Left ventricle myocardium inferior (tissue), 1 donor: ENCODE measurements at places on chromosomes 7 and 10.

DNA sequence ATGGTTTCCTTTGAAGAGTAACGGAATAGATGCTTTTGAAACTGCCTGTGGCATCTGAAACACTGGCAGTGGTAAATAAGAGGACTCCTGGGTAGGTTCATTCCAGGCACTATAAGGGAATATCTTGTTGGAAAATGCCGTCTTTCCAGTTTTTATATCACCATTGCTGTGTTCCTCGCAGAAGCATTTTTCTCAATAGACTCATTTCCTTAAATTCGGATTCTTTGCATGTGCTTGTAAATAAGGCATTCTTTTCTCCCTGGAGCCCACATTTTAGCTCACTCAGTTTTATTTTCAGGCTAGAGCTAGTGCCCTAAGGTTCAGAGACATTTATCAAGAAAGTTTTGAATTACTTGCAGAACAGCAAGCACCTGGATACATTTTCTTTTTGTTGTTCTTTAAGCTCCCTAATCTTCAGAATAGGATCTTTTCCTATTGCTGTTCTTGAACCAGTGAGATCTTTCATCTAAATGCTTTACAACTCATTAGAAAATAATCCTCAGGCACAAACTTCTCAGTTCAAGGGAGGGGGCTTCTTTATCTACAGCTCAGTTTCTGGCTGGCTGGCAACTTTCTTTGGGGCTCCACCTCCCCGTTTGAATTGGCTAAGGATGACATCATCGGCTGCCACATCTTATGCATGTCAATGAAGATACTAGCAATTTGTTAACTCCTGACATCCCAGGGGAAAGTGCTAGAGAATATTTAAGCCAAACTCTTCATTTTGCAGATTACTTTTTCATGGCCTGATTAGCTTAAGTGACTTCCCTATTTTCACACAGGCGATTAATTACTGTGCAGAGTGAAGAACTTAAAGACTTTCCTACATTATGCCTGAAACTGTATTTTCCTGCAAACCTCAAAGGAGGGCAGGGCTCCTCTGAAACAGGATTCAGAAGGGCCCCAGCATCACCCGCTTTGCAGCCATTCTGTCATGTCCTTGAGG lies 133.7 kb upstream of the RSU1 start:
- DNase-seq = no peak

- DNase-seq = no peak
Observed at GRCh38 chr10:72610466-72610865, 15.4 kb downstream of the MICU1 start.

GRCh38 chr7:1044189-1045068 lies at the start of gene GPR146:
GPR146 (plus strand) TSS chr7:1044546; CDS start chr7:1057516, 12,970 bp downstream.
- peak; percentile 97 for DNase-seq

- DNase-seq = no peak
Observed at GRCh38 chr7:105721571-105722104, 140.3 kb upstream of the EFCAB10 start.

DNA sequence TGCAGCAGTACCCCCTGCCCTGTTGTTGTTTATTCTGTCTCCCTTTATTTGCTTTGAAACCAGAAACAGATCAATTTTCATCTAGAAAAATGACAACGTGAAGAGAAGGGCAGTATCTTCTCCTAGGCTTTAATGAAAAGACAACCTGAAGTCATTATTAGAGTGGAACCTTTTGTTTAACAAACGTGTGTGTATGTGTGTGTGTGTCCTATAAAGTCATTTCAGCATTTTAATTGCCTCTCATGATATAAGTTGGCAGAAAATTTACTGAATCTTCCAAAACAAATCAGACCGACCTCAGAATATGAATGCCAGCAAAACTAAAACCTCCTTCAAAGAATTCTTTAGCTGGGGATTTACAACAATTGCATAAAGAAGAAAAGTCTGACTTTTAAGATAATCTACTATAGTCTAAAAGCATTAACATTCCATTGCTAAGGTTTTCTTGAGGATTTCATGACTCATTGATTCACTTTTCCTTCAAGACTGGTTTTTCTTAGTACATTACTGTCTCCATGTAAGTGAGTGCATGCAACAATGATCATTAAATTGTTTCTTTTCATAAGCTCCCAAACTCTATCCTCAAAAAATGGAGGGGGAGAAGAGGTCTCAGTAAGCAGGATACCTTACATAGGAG lies 3.2 kb downstream of the GLI3 start:
- DNase-seq = no peak

- DNase-seq = no peak
Observed at GRCh38 chr7:45682836-45683555, 108.8 kb downstream of the ADCY1 start.

DNA sequence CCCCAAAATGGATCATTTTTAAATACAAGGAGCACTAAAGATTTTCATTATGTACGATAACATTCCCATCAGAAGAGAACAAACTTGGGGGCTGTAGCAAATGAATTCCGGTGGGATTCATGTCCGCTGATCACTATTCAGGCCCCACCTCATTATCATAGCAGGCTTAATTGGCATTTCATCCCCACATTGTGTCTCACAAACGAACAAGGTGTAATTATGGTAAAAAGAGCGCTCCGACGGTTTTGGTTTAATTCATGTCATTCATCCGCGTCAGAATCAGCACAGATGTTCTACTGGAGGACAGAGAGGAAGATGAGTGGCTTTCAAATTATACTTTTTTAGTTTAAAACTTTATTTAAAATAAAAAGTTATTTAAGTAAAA lies 124.7 kb downstream of the MAD1L1 start:
- DNase-seq = no peak

DNA sequence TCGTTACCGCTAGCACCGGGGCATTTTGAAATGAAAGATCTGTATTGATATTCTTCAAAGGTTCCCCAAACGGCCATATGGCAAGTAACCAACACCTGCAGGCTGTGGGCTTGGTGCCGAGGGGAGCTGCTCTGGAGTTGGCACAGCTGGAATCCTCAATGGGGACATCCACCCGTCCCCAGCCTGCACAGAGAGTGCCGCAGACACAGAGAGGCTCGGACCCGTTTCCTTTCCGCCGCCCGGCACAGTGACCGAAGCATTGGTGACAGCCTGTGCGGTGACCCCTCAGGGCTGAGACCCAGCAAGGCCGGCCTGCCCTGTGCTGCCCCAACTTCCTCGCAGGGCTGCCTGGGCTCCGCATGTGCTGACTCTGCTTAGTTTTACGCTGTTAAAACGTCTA lies 4.5 kb downstream of the CFAP46 start:
- DNase-seq = no peak

- DNase-seq = no peak
Observed at GRCh38 chr7:152544481-152544927, 108.7 kb upstream of the KMT2C start.

GRCh38 chr10:119020627-119020946 lies 8.9 kb upstream of the NANOS1 start:
- DNase-seq = no peak

GRCh38 chr10:71854031-71854430 lies 3.0 kb upstream of the PSAP start:
- no peak for DNase-seq
